ENCODE measurements at places on chromosomes 12 and 14.

GRCh38 chr12:117140397-117141096, 41.3 kb upstream of the TESC start:
- DNase-seq: no peak

DNA sequence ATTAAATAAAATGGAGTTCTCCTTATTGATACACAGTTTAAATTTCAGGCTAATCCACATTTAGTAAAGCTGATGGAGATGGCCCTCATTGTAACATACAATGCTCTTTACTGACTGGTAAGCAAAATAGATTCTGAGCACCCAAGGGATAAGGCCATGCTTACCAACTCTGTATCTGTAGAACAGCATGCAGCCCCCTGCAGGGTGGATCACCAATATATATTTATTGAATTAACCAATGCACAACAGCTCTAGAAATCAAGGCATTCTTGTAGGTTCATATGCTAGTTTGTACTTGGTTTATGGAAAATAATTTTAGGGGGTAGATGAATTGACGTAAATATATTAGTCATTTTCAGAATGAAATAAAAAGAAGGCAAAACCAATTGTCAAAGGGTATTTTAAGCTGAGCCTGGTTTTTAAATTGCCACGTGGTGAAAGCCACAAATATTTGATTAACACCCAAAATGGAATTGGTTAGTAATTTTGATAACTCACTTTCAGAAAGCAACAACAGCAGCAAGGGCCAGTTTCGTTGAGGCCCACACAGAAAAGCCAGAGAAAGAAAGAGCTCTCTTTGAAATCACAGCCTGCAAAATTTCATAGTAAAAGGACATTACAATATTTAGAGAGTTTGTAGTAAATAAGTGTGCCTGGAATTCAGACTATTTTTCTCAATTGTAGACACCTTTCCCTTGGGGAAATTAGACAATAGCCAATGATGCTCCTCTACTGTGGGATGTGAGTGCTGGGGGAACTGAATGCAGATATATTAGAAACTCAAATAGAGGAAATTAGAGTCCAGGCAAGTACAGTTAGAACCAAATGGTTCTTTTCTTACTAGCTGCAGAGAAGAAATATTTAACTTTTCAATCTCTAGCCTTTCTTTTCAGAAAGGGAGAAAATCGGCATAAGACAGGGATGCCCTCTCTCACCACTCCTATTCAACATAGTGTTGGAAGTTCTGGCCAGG, 216.2 kb upstream of the ABCD2 start:
- DNase-seq: no peak

DNA sequence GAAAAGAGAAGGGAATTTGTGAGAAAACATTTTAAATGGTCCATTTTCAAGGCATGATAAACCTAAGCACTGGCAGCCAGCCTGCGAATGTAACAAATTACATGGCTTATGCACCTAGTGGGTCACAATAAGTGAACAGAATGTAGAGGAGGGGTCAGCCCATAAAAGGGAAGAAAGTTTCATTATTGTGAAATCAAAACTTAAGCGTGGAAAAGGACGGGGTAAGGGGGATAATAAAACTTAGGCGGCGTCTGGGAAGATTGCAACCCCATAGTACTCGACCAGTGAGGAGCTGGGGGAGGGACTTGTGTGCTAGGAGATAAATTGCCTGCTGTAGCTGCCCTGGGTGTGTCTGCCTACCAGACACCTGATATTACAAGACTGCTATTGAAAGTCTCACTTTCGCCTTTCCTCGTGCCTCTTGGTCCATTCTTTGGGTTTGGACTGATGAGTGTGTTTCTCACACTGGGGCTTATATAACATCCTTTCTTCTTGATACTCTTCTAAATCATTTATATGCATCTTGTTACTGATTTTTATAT, 40.6 kb downstream of the ZDHHC17 start:
- DNase-seq: no peak

DNA sequence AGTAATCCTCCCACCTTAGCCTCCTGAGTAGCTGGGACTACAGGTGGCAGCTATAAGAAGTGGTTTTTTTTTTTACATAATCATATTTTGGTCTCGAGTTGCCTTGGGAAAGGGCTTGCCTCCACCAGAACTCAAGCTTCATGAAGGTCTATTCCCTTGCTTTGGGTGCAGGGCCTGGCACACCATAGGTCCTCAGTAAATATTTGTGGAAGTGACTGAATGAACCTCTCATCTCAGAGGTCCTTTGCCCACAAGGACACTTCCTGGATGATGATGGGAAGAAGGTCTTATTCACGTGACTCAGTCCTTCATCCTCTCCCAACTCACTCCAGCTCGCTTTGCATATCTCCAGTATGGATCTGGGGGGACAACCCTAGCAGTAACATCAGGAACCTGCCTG, 114.0 kb upstream of the MED13L start:
- DNase-seq: no peak

- peak; percentile 7 for DNase-seq
Observed at GRCh38 chr12:39145175-39145999, 240.0 kb upstream of the CPNE8 start.

DNA sequence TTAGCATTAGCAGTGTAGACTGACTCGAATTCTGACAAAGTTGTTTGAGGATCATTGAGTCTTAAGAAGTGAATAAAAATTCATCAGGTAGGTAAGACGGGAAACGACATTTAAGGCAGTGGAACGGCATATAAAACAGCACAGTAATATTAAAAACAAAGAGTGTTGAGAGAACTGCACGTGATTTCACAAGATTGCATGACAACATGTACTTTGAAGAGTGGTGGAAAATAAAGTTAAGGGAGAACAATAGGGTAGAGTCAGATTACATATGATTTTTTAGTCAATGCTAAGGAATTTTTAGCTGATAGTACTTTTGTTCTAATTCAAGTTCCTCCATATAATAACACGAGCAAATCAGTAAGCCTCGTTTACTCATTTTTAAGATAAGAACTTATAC, 115.4 kb downstream of the SOX5 start:
- no peak for DNase-seq

- DNase-seq: peak; percentile 26
Observed at GRCh38 chr12:8465301-8465996, 9.7 kb downstream of the CLEC6A start.

DNA sequence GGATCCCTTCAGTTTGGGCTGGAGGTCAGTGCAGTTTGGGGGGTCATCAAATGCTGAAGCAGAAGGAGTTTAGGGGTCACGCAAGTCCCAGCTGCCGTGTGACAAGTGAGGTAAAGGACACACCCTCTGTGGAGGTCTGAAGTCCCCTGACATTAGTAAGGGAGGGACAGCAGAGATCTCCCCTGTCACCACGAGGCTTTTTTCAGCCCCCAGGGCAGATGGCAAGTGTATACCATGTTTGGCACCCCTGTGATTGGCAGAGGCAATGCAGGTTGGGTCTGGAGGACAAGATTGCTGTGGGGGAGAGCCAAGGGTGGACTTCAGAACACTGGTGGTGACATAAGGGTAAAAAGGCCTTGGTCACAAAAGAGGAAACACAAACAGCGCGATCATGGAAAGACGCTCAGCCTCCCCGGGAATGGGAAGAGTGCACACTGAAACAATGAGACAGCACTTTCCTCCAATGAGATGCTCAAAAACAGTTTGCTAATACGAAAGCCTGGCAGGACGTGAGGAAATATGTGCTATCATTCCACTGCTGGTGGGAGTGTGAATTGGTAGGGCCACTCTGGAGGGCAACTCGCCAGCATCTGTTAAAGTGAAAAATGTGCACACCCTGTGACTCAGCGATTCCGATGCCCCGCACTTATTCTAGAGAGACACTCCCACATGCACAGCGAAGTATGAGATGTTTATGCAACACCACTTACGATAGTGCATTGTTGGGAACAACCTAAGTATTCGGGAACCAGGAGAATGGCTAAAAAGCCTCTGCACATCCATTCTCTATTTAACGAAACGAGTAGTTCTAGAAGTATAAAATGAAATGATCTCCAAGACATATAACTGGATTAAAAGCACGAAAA, 14.4 kb upstream of the CD27 start:
- no peak for DNase-seq

DNA sequence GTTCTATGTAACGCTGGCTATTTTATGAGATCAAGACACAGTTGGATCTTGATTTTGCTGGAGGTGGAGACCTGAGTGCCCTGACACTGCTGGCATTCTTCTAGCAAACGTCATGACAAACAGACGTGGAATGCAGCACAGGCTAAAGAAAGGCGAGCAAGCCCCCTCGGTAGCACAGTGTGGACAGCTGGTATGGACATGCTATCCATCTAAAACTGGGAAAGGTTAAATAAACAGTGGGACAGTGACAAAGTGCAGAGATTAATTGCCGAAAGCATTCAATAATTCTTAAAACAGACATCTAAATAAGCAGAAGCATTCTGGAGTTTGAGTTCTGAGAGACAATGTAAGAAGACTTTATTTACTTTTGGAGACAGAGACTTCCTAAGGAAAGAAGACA, 237.2 kb downstream of the FBXL14 start:
- DNase-seq: no peak

GRCh38 chr12:124188561-124189405, 106.1 kb upstream of the RFLNA start:
- no peak for DNase-seq

GRCh38 chr14:103725739-103726395, 10.3 kb downstream of the ZFYVE21 start:
- no peak for DNase-seq

DNA sequence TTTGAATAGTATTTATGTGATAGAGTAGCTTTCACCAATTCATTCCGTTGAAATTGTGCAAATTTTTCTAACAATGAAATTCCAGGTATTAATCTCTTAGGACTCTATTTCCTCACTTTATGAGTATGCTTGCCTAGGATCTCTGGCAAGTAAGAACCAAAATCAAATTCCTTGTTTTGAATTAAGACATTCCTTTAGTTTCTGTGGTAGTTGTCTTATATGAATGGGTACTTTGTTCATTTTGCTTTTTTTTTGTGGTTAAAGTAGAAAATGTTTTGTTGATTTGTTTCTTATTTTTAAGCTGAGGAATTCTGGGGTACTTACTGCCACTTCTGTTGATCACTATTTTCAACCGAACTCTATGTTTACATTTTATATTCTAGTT, 59.8 kb downstream of the KITLG start:
- no peak for DNase-seq

DNA sequence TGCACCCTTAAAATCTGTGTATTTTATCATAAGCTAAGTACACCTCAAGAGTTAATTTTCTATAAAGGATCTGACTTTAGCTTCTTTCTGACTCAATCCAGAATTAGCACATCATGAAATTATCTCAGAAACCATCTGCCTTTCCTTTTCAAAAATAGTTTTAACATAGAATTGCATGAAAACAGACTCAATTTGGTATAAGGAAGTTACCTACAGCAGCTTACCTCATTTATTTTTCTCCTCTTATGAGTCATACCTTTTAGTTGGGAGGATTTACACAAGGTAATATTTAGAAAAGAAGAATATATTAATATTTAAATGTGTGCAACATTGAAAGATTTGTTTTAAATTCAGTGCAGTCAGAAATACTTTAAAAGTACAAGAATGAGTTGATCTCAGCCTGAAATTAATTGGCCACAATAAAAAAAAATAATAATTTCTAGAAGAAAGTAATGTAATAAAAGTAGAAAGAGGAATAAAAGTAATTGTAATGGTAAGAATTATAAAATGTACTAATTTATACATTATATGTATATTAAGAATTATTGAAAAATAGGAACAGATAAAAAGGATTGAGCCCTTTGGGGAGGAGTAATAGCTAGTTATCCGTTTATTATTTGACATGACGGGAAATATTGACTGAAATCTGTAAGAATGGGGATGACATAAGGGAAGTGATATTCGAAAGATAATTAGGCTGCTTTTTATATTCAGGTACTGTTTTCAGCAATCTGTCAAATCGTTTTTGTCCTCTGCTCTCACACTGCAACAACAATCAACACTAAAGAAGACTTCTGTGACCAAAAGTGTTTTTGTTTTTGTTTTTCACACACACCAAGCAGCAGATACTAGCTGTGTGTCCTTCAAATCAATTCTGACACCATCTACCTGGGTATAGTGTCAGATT, 20.5 kb downstream of the ADAM21 start:
- DNase-seq: no peak

GRCh38 chr12:49160399-49160798, 28.5 kb downstream of the TUBA1A start:
- DNase-seq: peak; percentile 9

- DNase-seq: no peak
Observed at GRCh38 chr14:64089920-64090319, 204.3 kb downstream of the ESR2 start.

DNA sequence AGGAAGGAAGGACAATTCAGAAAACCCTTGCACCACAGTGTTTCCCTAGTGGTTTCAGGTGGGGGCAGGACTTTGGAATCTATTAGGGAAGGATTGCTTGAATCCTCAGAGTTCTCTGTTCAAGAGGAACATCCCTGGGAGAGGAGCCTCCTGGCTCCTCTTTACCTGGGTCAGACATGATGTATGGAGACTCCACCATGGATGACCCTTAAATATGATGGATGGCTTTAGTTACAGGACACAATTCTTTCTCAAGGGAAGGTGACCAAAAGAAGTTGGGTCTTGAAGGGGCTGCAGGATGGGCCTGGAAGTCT, 396.6 kb downstream of the NRXN3 start:
- DNase-seq: no peak

DNA sequence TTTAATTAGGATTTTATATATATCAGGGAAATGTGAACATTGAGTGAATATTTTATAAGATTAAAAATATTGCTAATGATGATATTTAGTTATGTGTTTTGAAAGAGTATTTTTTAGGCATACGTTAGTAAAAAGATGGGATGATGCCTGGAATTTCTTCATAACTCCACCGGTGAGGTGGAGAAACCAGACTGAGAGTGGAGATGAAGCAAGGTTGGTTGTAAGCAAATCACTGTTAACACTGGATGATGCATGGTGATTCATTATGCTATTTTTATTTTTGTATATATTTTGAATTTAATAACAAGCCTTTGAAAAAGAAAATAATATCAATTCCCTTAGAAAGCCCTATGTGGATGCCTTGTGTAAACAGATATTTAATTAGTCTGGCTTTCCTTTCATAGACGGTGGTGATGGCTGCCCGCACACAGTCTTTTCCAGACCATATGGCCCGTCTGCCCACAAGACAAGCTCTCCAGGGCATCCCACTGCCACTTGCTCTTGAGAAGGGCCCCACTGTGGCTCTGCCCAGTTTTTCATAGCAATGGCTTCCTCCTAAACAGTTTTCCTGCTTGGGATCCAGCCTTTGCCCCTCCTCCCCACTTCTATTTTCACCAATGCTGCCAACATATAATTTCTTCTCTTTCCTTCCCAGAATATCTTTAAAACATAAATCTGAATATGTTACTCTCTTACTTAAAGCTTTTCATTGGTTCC, 95.4 kb downstream of the HELB start:
- DNase-seq: no peak

- no peak for DNase-seq
Observed at GRCh38 chr14:84403585-84403984, 1126.4 kb upstream of the FLRT2 start.

DNA sequence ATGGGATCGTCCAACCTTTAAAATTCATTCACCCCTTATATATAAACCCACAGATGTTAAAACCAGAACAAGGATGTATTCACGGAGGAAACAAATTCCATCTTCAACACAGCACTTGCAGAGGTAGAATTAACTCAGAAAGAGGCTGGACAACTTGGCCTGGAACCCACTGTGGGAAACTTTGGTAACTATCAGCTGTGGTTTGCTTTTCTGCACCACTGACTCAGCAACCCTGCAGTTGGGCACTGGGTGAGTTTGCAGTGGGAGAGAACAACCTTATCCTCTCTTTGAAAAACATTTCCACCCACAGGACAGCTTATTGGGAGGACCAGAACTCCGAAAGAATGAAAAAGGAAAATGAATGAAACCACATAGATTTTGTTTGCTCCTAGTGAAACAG, 66.3 kb downstream of the ZNF664 start:
- DNase-seq: no peak
